NCI-H526 (cell line): ENCODE measurements at places on chromosomes 6 and 20.
A peak's percentile ranks its signal among the peaks of the same experiment; 100 is the strongest.

- DNase-seq: no peak
These were observed 69.2 kb downstream of the ATG5 start for GRCh38 chr6:106256201-106256968.

- DNase-seq: peak; percentile 9
These were observed 11.6 kb upstream of the F13A1 start for GRCh38 chr6:6331946-6332601.

DNA sequence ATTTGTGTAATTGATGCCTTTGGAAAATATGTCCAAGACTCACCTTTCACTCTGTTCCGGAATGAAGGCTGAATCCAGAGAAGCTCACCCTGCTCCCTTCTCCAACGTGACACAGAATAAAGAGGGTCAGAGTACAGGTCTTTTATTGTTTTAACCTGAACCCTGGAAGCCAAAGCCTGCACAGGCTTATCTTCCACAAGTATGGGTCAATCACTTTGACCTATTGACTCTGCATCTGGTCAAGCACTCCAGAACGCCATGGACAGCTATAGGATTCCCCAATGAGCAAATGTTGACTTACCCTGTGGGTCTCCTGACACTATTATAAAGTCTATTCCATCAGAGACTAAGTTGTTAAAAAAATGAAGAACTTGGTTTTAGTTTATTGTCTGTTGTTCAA is 158.4 kb upstream of the MYLIP start:
- DNase-seq: no peak

GRCh38 chr6:169707772-169708171 is 5.8 kb downstream of the C6orf120 start:
- DNase-seq: no peak

GRCh38 chr20:47355489-47356219 is 845 bp downstream of the ZMYND8 start:
- peak; percentile 48 for DNase-seq

DNA sequence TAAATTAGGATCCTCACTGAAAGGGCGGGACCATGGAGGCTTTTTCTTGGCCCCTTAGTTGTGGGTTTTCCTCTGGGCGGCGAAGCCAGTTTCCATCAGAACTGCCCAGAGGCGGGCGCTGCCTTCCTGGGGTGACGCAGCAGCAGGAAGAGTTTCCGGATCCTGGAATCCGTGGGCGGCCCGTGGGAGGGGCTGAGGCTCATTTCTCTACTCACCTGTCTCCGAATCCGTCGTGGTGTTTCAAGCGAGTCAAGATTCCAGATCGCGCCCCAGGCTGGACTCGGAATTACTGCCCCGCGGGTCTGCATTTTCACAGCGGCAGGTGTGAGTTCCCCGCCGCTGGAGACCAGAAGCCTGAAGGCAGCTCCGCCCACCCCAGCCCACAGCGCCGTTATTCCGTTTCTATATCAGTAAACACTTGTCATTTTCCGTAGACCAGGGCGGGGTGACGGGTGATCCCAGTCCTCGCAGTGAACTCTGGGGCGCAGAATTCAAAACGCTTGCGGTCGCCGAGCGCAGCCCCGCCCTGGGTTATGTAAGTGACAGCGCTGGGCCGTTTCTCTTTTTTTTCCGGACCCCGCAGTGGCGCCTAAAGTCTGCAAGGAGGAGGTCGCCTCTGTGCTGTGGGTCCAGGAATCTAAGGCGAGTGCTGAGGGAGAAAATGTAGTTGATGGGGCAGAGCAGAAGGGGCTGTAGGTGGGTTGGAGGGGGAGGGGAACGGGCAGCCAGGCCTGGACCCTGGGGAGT is 27.2 kb upstream of the POU5F1 start:
- DNase-seq: peak; percentile 83

GRCh38 chr6:15555101-15556038 is 107.5 kb downstream of the DTNBP1 start:
- DNase-seq: no peak

DNA sequence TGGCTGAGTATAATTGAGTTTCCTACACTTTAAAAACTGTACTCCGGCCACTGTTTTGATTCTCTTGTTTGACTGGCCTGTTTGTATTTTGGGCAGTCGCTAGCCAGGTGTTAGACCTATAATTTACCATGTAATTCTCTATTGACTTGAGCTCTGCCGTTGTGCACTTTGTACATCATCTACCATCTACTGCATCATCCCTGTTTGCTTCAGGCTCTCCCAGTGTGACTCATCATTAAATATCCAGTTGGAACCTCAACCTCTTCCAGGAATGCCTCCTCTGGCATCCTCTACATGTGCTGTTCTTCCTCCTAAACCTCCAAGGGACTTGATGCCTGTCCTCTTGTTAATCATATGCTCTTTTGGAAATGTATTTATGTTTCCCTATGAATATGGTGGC is 72.3 kb downstream of the FARS2 start:
- DNase-seq: no peak

- no peak for DNase-seq
These were observed 47.4 kb upstream of the SAMD3 start for GRCh38 chr6:130269969-130270635.

DNA sequence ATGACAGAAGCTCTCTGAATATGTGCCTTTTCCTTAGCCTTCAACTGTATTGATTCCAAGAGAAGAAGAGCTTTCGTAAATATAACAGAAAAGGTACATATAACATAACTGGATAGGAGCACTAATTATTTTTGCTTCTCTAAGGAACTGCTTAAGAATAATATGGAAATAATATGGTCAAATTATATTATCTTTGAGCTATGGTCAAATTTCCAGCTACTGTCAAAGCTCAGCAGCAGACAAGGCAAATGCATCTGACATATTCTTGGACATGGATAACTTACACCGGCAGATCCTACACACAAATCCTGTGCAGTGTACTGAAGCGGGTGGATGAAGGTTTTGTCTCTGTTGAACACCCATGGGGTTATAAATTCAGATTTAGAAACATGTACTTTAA is 150.6 kb downstream of the HIVEP2 start:
- no peak for DNase-seq

GRCh38 chr20:32980990-32981389 is 23.2 kb downstream of the SUN5 start:
- DNase-seq: no peak

DNA sequence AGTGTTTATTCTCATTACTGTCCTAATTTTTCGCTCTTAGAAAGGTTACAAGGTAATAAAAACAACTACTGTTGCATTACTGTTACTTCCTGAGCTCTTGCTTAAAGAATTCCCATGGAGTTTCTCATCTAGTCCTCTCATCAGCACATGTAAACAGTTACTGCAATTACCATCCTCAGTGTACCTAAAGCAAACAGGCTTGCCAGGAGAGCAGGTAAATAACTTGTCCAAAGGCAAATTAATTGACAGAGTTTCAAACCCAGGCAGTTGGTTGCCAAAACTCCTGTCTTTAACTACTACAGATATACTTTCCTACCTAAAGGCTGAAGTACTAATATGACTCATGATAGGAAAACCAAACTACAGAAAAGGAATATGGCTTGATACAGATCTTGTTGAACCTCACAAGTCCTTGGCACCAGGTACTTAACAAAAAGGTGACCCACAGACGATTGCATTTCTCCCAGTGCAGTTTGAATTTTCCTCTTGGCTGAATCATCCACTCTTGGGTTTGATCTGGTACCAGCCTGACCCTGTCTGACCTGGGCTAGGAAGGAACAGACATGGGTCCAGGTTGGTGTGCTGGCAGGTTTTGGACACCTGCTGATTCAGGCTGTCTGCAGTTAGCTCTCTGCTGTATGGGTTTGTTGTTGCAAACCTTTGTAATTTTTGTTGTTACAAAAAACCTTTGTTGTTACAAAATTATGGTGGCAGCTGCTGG is 153.0 kb downstream of the CFAP61 start:
- DNase-seq: no peak

GRCh38 chr6:41607736-41608135 is 30.5 kb upstream of the MDFI start:
- DNase-seq: no peak

- DNase-seq: no peak
These were observed 36.5 kb downstream of the CDH26 start for GRCh38 chr20:59994697-59995122.

DNA sequence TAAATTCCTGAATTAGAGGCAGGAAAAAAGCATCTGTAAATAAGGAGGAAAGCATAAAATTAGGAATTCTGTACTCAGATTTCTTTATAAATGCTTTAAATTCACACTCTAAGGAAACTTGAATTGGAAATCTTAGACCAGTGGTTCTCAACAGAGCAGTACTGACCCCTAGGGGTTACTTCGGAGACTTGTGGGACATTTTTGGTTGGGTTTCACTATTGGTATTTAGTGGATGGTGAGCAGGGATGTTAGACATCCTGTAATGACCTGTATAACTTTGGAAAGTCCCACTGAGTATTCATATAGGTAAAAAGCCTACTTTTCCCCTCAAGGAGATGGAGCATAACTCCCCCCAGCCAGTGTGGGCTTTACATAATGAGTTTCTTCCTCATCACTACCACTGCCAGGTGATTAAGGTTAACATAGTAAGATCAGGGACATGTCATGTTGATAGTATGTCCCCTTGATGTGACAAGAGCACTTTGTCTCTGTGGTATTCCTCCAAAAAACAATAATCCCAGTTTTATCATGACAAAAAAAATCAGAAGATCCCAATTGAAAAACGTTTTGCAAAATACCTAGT is 31.0 kb downstream of the GLO1 start:
- peak; percentile 90 for DNase-seq

GRCh38 chr6:41568585-41569384 is 22.6 kb downstream of the FOXP4 start:
- DNase-seq: no peak

DNA sequence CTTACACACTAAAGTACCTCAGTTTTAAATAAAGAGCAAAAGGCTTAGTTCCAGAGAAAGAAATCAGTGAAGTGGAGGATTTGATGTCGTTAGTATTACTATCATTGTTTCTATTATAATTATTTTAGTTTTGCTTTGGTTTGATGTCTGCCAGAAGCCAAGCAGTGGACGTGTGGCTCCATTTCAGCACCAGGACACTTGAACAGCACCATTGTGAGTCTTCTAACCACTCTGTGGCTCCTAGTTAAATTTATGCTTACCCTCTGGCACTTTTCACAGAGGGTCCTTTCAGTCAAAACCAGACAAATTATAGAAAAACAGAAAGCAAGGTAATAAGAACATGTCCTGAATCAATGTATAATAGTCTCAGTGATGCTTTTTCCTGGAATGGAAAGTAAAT is 3.4 kb downstream of the COL9A1 start:
- DNase-seq: no peak

DNA sequence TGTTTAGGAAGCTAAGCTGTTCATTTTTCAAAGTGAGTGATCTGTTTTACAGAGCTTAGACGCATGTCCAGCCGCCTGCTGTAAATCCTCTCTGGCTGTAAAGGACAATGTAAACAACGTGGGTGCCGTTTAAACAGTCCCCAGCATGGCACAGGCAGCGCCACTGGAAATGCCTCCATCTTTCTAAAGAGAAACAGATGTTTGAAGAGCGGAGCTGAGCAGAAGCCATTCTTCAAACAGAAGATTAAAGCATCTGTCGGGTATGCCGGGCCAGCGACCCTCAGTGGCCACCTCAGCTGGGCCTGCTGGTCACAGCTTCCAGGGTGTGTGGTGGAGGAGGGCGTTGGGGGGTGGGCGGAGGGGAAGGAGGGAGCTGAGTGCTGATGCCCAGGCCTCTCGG is 138.6 kb downstream of the ERMARD start:
- DNase-seq: no peak

DNA sequence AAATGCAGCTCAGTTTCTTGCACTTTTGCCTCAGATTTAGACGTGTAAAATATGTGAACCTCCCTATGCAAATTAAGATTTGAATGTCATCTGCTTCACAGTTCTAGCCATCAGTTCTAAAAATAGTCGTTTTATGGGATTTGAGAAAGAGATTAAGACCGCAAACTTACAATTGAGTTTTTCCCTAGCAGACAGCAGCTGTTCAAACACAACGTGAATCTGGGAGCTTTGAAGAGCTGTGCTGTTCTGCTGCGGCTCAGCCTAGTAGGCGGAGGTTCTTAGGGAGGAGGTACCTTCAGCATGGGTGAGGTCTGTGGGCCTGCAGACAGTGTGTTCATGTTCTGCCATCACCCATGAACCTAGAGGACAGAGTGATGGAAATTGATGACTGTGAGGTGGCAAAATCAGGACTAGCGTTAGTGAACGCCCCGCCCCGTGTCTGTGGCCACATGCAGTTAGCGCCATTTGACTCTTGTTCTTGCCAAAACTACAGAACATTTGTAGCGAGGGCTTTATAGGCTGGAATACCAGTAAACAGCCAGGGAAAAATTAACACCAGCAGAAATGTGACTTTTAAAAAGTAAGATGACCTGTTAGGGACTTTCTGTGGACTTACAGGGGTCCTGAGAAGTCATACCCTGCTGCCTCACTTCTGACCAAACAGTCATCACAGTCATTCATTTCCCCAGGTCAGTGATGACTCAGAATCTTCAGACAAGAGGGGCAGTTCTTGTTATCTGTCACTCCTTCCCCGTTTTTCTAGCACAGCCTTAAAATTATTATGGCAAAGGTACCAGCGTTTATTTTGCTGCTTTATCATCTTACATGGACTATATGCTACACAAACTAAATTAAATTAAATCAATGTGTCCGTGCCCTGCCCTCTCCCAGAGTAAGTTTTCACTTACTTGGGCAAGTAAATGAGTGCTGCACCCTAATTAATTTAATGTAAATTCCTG is 84.3 kb upstream of the TMEM181 start:
- DNase-seq: peak; percentile 95

GRCh38 chr6:167735951-167736288 is 90.8 kb upstream of the AFDN start:
- no peak for DNase-seq

DNA sequence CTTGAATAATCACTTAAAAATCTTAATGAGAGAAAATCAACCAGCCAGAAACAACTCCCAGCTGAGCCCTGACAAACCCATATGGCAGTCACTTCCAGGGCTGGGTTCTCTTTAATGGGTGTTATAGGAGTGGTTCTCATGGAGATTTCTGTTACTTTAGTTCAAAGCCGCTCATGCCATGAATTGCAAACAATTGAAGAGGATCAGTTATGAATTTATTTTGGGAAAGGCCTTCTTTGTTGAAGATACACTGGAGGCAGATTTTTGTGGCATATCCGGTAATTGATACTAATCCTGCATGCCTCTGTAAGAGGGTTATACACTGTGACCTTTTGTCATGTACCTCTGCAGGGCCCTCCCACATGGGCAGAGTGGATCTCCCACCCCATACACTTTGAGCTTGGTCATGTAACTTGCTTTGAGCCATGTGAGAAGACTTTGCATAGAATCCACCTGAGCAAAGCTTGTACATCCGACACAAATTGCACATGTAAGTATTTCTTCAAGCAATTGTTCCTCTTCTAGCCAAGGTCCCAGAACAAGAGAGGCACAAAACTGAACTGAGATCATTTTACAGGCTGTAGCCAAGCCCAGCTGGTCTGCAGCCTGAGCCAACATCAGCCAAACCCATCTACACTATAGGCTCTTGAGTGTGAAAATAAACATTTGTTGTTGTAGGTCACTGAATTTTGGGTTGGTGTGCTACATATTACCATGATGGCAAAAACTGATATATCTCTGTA is 492.3 kb downstream of the PREX1 start:
- DNase-seq: no peak

DNA sequence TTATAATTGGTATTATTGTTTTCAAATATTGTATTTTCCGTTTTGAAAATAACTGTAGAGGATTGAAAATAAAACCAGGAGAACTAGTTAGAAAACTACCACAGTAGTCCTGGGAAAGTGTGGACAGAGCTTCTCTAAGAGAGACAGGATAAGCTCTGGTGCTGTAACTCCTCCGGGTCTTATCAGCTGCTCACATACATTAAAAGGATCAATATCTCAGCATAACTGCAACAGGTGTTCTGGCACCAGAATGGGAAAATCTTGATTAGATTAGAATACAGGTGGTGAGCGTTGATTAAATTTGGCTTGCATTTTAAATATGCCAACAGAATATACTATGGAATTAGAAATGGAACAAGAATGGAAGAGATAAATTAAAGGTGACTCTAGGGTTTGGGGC is 1138.9 kb upstream of the ADGRB3 start:
- DNase-seq: no peak
